Spleen (tissue), 13 donors: ENCODE measurements at places on chromosomes 3 and 15.

- DNase-seq, result no peak
Observed at GRCh38 chr15:92661069-92661468, 5.5 kb upstream of the FAM174B start.

DNA sequence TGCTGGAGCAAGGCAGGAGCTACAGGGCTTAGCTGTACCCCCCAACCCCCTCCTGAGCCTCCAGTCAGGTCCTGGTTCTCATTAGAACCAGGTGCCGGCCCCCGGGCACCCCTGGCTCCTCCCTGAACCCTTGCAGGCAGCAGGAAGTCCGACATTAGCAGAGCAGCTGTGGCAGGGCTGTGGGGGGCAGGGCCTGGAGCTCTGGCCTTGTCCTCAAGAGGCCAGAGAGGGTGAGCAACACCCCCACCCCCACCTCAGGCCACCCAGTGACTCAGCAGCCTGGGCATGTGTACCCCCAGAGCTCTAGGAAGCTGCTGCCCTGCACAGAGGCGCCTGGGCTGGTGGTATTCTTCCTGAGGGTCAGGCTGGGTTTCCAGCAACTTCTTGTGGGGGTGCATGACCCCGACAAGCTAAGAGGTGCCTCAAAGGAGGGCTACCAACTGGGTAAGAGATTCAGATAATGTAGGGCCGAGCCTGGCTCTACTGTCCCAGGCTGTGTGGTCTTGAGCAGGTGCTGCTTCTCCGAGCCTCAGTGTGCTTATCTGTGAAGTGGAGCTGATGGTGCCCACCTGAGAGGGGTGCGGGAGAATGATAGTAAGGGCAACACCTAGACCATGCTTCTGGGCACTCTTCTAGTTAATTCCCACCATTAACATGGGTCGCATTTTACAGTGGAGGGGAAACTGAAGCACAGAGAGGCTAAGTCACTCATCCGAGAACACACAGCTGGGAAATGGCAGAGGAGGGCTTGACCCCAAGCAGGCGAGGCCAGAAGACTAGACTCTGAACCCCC lies 16.0 kb downstream of the H1-8 start:
- peak; percentile 78 for DNase-seq

DNA sequence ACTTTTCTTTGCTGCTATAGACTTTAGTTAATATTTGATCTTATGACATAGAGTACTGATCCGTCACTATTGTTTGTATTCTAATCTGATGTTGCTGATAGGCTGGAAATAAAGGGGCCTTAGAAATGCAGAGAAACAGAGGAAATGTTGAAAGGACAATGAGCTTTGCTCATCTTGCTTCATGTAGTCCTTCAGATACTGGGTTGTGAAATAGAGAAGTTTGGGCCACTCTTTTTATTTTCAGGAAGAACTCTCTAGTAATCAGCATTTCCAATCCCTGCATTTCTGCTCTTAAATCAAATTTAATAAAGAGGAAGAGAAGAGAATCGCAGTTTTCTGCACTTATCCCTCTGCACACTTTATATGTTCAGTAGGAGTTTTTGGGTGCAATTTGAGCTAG lies 192.8 kb upstream of the THBS1 start:
- DNase-seq, result no peak

DNA sequence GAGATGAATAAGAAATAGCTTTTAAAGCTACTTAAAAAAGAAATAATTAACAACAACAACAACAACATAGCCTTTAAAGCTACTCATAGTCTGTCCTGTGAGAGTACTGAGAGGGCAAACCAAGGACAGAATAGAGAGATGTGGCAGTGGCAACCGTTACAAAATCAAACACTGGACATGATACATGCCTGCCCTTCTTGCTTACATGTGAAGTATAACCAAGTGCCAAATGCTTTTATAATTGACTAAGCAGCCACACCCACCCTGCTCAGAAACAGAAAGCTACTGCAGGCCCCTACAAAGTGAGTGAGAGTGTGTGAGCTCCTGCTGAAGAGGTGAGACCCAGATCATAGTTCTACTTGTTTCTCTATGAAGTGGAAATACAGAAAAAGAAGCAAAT lies 38.4 kb downstream of the NDUFB4 start:
- no peak for DNase-seq

- no peak for DNase-seq
Observed at GRCh38 chr15:61155741-61156700, 73.1 kb downstream of the RORA start.

DNA sequence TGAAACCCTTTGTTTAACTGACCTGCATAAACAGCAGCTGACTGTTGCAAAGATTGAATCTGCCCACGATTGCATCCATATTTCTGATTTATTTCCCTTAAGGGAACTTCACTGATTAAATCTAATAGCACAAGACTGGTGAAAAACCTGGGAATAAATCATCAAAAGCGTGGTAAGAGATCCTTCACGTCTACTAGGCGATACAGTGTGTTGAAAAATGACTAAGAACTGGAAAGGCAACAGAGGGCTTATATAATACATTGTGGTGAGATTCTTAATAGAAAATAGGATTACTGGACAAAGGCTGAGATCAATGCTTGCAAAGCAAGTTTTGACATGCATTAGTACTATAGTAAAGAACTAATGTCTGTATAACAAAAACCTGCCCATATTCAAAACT lies 49.0 kb downstream of the POLQ start:
- DNase-seq, result no peak

DNA sequence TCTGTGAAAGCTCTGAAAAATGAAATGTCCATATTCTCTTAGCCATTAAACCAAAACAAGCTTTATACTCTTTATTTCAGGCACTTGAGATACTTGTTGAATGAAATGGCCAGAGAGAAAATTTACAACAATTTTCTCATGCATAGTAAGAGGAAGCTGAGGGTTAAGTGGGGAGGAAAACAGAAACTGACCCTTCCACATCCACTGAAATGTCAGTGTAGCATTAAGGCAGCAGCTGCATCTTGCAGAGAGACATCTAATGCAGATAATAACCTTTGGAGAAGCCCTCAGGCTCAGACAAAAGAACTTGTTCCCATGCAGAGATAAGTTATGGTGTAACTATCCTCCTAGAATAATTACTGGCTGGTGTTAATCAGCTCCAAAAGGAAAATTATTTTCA lies 34.0 kb downstream of the ZDHHC23 start:
- DNase-seq, result no peak

DNA sequence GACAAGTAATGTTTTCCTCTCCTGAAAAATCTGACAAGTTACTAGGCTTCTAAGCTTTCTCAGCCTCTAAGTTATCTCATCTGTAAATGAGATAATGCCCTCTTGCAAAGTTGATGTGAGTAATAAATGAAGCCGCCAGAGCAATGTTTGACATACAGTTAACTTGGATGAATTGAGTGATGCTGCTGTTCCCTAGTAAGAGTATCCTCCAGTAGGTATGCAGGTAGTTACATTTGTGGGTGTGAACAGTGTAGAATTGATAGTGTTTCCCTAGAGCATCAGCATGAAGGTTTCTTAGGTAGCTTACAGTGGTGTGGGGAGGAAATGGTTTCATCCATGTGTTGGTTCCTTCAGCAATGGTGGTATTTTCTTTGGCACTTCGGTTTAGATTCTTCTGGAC lies 3.4 kb downstream of the ATP2C1 start:
- no peak for DNase-seq

- DNase-seq, result no peak
Observed at GRCh38 chr15:38176691-38177090, 75.9 kb upstream of the SPRED1 start.

- no peak for DNase-seq
Observed at GRCh38 chr3:54165865-54166264, 43.5 kb downstream of the CACNA2D3 start.

DNA sequence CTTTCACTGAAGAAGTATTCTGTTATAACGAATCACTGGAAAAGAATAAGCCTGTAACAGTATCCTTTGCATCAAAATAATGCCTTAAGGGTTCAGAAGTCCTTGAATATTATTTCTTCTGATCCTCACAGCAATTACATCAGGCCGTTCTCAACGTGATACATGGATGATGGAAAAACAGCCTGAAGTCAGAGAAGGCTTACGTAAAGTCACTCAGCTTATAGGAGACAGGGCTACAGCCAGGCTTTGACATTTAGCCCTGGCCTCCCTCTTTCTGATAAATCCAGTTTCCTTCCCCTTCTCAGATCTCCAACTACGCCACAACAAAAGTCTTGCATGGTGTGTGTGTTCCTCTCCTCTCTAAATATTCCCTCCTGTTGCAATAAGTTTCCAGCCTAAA lies 131.9 kb downstream of the ANO10 start:
- no peak for DNase-seq

DNA sequence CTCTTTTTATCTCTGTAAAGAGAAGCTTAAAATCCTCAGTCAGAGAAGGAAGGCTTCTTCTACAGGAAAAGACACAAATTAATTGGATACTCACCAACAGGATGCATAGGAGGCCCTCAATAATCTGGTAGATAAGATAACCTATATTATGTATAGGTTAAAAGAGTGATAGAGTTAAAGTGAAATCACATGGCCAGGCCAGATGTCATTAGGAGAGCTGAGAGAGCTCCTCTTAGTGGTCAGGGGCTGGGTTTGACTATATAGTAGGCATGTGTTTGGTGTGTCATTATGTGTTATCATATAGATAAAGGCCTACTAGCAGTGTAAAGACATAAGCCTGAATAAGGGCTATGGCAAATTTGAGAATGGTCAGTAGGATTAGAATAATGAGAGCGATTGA lies 479.3 kb downstream of the EPHA3 start:
- DNase-seq, result no peak

DNA sequence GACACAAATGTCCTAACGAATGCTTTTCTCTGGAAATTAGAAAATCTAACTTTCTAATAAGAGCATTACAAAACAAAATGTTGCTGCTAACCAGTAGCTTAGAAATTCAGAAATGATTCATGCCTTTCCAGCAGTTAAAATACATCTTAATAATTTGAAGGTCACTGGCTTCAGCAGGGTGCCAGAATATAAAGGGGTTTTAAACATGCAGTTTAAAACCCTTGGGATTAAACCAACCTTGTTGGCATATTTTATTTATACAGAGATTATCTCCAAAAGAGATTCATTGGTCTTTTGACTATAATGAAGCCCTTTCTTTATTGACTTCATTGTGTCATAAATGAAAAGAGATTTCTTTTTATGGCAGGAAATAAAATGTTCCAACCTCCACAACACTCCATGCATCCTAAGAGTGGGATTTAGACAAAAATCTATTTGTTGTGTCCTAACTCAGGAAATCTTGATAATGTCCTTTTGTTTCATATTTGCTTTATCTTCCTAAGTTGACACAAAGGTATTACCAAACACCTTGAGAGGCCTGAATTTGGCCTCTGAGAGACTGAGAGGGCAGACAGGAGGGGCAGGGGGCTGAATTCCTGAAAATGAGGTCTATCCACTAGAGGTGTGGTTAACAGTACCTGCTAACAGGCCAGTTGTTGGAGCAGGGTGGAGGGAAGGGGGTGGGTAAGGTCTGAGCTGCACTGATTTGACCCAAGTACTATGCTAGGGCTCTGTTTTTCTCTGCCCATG lies 124.4 kb downstream of the FEZF2 start:
- no peak for DNase-seq

DNA sequence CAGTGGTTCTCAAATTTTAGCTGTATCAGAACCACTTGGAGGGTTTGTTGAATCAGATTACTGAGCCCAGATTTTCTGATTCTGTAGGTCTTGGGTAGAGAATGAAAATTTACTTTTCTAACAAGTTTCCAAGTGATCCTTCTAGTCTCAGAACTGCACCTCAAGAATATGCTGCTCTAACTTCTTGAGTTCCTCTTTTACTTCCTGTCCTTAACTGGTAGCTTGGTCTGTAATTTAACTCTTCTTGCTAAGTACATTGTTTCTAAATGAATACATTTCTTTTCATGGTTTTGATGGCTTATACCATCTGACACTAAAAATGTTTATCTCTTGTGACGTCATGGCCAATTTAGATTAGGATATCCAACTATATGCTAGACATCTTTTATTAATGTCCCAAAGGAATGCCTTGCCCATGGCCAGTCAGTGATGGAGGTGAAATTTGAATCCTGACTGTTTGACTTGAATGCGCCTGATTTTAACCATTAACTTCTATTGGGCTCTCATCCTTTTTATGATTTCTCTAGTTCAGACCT lies 262.6 kb upstream of the NAALADL2 start:
- DNase-seq, result no peak

GRCh38 chr15:36887214-36887961 lies 213.0 kb downstream of the MEIS2 start:
- no peak for DNase-seq

GRCh38 chr3:61884794-61885193 lies 323.4 kb downstream of the PTPRG start:
- DNase-seq, result no peak

DNA sequence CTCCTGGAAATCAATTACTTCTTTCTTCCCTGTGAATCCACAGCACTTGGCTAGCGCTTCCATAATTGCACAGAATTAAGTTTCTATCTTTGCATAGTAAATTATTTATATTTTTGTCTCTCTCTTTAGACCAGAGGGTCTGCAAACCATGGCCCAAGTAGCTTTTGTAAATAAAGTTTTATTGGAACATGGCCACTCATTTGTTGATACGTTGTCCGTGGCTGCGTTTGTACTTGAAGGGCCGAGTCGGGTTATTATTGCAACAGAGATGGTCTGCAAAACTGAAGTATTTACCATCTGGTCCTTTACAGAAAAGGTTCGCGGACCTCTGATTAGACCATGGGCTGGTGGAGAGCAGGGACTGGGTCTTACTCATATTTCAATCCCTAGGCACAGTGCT lies 102.5 kb downstream of the RPLP1 start:
- no peak for DNase-seq

DNA sequence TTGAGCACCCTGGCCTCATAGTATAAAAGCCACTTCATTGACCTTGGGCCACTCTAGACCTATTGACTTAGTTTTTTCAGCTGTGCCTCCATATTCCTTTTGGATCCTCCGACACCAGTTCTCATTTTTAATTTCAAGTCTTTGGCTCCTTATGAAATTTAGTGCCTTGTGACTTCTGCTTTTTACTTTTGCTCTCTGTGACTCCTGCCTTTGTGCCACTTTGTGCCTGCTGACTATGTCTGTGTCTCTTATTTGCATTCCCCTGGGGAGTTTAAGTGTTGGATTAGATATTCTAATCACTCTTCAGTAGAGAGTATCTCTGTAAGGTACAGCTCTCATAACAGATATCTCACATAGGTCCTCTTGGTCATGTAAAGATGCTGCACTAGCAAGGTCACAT lies 39.6 kb upstream of the GPR149 start:
- no peak for DNase-seq

DNA sequence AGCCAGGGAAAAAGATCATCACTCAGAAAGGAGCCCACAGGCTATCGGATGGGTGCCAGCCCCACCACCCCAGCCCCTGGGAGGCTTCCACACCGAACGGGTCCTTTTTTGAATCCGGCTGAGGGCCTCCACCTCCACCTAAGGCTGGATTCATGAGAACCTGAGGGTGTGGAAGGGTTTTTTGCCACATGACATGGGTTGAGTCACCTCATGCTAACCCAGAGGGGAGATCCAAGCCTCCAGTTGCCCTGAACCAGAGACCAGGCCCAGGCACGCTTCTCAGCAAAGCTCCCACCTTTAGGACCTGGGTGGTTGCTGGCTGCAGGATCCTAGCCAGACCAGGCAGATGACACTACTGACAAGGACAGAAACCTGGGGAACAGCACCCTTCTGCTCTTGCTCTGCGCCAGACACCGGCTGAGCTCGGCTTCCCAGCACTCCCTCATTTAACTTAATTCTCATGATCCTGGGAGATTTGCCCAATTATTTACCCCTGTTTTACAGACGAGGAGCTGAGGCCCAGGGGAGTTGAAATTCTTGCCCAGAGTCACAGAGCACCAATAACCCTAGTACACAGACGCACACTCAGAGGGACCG lies 25.6 kb downstream of the DUSP7 start:
- DNase-seq, result no peak

- DNase-seq, result no peak
Observed at GRCh38 chr15:80789796-80790195, 10.6 kb downstream of the CEMIP start.

- DNase-seq, result no peak
Observed at GRCh38 chr3:159854500-159855124, 134.0 kb upstream of the IL12A start.
